GM03348 (cell line): ENCODE measurements at places on chromosomes 2 and 18.

GRCh38 chr18:74427442-74428112 is 29.5 kb downstream of the DIPK1C start:
- DNase-seq = no peak

DNA sequence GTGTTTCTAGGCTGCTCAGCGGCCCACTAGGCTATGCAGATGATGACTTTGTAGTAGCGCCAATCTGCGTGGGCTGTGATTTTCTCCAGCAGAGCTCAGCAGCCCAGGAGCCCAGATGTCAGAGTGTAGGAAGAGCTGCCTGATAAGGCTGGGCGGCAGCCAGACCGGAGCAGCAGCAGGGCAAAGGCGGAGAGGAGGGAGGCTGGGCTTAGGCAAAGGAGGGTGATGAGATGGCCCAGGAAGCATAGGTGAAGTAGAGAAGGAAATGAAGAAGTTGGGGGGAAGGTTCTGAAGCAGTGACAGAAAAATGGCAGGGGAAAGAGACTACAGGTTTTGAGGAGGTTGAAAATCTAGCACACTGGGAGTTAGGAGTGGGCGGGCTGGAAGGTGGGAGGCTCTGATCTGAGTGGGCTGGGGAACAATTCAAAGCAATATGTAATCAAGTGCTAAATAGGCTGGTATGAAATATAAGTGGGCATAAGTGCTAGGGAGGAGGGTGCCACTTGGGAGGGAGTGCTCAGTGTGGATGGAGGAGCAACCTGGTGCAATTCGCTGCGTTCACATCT is 50.6 kb upstream of the STPG4 start:
- peak; percentile 42 for DNase-seq

DNA sequence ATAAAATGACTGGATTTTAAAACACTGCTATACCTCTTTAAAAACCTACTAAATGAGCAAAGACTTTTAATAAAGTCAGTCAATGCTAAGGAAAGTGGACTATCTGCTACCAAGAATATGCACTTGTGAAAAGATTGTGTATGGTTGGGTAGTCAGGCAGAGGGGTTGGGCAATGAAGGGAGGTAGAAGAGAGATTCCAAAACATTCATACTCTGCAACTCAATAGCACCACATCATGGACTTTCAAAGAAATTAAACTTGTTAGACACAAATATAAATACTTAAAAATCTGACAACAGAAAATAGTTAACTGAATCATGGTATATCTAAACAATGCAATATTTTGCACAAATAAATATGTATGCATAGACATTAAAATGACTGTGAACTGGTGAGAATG is 139.9 kb upstream of the MAPRE2 start:
- DNase-seq = no peak

DNA sequence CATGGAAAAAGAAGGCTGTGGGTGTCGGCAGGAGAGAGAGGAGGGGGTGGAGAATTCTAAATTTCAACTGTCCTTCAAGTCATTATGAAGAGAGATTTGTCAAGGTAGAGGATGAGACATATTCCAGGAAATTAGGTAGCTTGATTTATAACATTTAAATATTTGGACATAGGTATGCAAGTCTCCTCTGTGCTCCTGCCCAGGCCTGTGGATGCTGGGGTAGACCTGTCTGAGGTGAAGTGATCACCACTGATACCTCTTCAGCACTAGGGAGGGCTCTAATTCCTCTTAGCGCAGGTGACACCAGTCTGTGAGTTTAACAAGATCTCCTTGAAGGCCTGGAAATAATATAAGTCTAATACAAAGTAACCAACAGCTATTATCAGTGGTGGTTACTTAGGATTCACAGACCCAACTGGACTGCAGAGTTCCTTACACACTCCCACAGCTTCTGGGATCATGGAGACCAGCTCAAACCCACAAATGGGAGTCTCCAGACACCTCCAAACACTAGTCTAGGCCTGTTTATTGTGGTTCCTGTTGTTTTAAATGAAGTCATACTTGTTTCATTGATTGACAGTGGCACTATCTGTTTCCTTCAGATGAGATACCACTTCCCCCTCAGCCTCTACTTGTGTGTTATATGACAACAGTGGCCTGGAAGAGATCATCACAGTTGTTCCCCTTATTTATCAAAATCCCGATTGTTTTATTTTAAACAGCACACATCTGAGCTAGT is 104.1 kb upstream of the ITPRID2 start:
- no peak for DNase-seq

GRCh38 chr2:179424571-179424970 is 159.9 kb upstream of the SESTD1 start:
- no peak for DNase-seq

DNA sequence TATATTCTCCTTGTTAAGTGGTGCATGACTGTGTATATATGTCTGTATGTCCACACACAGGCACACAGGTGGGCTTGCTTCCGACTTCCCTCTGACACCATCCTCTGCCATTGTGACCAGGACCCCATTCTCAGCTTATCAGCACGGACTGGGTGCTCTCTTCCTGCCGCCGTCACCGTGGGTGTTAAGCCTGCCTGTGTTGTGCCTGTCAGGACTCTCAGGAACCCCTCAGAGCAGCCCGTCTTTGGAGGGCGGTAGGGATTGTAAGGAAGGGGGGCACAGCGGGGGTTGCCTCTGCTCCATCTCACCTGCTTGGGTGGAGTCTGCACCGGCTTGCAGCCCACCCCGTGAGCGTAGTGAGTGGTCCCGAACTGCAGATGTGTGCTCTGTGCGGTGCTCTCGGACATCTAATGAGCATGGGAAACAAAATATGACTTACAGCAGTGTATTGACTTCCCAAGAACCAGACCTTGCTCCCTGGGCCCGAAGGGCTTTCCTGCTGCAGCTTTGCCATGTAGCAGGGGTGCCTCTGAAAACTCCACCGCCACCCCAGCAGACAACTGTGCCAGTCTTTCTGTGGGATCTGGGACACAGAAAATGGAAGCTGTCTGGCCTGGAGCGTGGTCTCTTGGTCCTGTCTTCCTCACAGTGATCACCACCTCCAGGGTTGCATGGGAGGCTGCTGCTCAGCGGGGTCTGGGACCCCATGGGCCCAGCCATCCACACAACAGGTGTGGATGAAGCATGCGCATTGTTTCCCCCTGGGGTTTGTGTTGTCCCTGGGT is 58.9 kb downstream of the SH3RF3 start:
- no peak for DNase-seq

DNA sequence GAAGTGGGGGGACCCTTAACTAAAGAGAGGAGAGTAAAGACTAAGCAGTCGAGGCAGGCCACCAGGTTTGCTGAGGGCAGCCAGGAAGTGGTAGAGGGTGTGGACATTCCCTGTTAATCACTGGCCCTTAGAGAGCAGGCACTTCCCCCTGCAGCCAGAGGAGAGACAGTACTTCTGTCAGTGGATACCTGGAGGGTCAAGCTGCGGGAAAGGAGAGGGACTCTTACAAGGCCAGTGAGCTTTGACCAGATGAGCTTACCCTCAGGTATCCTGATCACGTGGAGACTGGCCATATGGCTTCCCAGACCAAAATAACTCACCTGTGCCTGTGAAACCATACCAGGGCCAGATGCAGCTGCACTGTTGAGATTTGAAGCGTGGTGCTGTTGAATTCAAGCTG is 28.6 kb downstream of the ITGA6 start:
- DNase-seq = no peak

- no peak for DNase-seq
Measured at GRCh38 chr18:26267357-26267930, 41.2 kb downstream of the TAF4B start.

DNA sequence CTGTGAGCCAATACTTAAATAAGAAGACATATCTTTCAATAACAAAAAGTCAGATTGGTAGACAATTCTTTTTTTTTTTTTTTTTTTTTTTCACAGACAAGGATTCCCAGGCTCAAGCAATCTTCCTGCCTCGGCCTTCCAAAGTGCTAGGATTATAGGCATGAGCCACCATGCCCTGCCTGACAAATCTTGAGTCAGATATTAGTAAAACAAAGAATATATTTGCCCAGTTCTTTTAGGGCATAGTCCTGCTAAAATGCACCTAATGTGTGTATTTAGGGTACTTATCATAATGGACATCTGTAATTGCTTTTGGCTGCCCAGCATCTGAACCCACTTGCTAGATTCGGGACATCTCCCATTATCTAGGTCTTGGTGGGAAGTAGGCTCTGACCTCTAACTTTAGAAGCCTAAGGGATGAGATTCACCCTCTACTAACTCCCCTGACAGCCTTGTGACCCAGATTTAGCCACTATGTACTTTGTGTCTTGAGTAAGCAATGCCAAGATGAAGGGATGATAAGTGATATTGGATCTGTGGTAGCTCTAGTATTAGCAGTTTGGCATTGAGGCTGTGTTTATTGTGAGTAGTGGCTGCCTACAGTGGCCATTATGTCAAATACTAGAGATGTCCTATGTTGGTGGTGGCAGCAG is 18.5 kb upstream of the PSME4 start:
- DNase-seq = no peak

GRCh38 chr18:57916684-57917083 is 113.6 kb upstream of the ATP8B1 start:
- no peak for DNase-seq

DNA sequence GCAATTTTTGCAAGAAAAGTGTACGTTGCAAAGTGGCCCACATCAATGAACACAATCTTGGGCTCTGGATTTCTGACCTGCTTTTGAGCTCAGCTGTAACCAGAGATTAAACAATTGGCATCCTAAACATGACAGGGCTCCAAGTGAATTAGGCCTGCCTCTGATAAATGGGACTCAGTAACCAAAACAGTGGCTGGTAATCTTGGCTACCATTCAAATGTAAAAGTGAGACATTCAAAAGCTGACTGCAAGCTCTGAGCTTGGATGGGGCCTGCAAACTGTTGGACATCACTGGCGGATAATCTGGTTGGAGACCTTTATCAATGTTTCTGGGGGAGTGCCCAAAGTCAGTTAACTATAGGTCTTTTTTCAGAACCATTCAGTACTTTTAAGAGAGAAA is 160.7 kb downstream of the RAB3GAP1 start:
- no peak for DNase-seq

- no peak for DNase-seq
Measured at GRCh38 chr2:164754157-164755093, 87.2 kb downstream of the COBLL1 start.

GRCh38 chr18:32822197-32822596 is 49.4 kb upstream of the KLHL14 start:
- no peak for DNase-seq

GRCh38 chr2:218883491-218884490 is 3.1 kb downstream of the WNT10A start:
- peak; percentile 72 for DNase-seq

DNA sequence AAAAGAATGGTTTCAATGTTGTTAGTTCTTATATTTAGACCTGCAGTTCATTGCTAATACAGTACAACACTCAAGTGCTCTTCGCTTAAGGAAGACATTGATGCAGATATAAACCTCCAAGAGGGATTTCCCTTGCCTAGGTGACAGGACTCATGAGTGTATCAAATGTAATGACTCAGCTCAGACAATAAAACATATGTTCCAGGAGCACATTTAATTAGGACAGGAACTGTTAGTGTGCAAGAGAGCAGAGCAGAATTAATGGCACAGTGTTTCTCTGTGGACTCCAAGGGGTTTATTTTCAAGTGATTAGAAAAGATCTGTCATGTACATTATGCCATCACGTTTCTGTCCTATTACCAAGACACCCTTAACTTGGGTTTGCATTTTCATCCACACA is 375.0 kb downstream of the LRRTM4 start:
- DNase-seq = no peak

GRCh38 chr2:218017211-218018053 is 14.6 kb upstream of the TNS1 start:
- DNase-seq = no peak
